Activated CD4-positive, alpha-beta T cell treated with anti-CD3 and anti-CD28 coated beads for 48 hours (primary cell): ENCODE measurements at places on chromosomes 1 and 21.

DNA sequence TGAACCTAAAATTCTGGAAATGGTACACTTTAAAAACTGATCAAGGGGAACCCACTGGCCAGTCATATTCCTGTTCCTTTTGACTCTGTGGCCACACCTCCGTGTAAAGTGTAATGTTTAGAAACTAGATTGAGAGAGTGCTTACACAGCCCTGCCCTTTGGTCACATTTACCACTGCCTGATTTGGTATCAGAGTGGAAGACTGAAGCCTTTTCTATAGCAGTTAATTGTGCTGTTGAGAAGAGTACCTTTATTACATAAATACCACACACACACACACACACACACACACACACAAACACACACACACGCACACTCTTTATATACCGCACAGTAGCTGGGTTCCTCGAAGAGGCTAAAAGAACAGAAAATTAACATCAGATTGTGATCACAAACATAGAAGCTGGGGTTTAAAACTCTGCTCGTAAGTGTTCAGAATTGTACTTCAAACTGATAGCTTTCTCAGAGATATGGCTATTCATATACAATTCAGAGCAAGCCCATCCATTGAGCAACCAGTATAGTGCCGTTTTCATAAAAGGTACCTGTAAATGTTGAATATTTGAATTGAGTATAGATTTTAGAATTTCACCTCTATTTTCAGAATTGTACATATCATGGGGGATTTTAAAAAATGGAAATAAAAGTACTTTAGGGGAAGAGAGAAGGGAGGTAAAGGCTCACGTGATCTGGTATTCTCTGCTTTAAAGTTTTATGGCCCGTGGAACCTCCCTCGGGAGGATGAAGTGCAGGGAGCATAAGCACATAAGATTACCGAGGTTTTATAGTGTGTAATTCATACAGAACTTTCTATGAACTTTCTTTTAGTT, 37.5 kb downstream of the CAMTA1 start:
- DNase-seq, result no peak

DNA sequence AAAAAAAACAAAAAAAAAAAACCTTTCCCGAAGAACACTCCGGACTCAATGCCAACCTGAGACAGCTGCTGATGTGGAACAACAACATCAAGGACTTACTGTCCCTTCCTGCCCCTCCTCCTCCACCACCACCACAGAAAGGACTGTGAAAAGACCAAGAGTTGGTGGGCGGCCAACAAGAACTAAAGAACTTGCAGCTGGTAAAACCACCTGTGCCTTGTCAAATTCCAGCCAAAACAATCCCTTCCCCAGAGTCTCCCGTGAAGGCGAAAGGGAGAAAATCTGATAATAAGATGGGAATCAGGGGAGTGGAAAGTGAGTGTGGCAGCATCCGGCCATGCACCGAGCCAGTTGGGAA, 88.9 kb downstream of the PROX1 start:
- DNase-seq, result no peak

DNA sequence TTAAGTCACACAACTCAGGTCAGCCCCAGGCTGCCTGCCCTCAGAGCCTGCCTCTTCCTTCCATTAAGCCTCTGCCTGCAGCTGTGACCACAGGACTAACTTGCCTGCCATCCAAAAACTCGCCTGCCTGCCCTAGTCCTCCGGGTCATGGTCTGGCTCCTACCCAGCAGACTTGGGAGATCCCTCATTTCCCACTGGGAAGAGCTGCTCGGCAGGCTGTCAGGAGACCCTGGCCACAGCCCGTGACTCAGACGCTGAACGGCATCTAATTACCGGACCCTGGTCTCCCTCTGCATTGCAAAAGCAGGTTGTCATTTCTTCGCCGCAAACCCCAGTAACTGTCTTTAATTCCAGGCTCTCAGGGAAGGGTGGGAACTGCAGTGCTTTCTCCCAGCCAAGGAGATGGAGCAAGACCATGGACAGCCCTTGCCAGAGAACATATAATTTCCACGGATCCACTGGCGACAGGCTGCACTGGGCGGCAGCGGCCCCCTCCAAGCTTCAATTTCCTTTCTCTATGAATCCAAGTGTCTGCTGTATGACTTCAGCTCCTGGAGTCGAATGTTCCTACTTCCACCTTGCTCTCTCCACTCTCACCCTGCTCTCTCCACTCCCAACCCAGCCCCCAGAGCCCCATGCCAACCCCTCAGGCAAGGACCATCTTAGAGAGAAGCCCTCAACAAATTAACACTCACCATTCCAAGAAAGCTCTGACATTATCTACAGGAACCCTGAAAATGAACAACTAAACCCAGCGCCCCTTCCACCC, 20.4 kb downstream of the OLFML2B start:
- no peak for DNase-seq

GRCh38 chr1:27517301-27517700, 27.3 kb upstream of the WASF2 start:
- no peak for DNase-seq

GRCh38 chr1:3313576-3313950, 140.9 kb upstream of the ARHGEF16 start:
- no peak for DNase-seq

DNA sequence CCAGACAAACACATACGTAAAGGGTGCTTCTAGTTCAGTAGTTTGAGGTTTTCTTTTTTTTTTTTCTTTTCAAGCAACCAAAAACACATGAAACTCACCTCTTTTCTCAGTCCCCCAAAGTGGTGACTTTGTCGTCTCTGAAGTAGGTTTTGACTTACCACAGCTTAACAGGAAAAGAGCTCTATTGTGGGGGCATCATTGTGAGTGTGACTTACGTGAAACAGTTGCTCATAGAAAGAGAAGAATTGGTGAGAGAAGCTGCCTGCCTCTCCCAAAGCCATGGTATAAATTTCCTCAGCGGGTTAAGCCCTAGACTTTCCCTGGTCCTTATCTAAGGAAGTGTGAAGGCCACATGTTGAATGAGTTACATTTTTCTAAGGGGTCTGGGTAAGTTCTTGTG, 11.9 kb downstream of the FASLG start:
- DNase-seq, result peak; percentile 39

- DNase-seq, result no peak
Measured at GRCh38 chr21:37784591-37785318, 131.5 kb downstream of the KCNJ6 start.

DNA sequence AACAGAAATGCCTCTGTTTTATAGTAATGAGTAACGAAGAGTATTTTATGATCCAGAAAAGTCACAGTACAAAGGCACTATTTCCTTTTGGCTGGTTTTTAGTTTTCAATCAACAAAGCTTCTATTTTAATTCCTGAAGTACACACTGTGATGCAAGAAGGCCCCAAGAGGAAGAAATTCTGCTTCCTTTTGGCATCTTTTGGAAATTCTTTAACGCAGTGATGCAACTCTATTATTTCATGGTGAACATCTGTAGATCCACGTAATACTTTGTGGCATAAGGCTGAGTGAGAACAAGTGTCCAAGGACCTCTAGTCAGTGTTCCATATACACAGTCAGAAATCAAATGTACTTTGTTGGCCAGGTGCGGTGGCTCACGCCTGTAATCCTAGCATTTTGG, 137.5 kb downstream of the TGFB2 start:
- no peak for DNase-seq

- DNase-seq, result no peak
Measured at GRCh38 chr1:182164273-182164672, 102.8 kb upstream of the ZNF648 start.

- peak; percentile 40 for DNase-seq
Measured at GRCh38 chr1:115469703-115470476, 131.8 kb upstream of the NGF start.

- DNase-seq, result peak; percentile 48
Measured at GRCh38 chr21:44865561-44866280, 7.8 kb downstream of the PTTG1IP start.

DNA sequence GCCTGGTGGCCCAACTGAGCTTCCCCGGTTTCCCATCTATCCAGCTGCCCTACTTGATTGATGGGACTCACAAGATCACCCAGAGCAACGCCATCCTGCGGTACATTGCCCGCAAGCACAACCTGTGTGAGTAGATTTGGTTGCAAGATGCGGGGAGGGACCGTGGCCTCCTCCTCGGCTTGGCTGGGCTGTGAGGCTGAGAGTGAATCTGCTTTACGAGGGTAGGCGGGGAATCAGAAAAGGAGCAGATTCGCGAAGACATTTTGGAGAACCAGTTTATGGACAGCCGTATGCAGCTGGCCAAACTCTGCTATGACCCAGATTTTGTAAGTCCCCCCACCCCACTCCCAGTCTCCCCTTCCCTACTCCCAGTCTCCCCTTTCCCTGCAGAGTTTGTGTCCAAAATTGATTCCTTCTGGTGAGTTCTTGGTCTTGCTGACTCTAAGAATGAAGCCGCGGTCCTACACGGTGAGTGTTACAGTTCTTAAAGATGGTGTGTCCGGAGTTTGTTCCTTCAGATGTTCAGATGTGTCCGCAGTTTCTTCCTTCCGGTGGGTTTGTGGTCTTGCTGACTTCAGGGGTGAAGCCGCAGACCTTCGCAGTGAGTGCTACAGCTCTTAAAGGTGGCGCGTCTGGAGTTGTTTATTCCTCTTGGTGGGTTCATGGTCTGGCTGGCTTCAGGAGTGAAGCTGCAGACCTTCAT, 1.5 kb downstream of the GSTM2 start:
- DNase-seq, result no peak

DNA sequence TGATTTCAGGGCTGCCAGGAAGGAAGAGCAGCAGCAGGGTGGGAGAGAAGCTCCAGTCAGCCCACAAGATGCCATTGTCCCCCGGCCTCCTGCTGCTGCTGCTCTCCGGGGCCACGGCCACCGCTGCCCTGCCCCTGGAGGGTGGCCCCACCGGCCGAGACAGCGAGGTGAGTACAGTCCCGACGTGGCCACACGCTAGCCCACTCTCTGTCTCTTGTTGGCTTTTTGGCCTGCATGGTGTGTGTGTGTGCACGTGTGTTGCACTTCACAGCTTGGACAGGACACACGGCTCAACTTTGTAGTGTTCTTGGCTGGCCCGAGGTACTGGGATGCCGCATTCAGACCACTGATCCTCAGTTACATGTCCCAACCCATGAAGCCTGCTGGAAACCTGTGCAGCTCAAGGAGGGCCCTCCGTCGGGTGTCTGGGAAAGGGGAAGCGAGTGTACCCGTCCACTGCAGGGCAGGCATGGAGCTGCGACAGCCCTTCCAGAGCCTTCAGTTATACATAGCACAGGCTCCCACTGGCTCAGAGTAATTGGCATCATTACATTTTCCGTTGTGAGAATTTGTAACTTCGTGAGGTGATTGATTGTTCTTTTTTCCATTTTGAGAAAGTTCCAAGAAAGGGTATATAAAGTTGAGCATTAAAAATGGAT, 454 bp downstream of the CORT start:
- no peak for DNase-seq

DNA sequence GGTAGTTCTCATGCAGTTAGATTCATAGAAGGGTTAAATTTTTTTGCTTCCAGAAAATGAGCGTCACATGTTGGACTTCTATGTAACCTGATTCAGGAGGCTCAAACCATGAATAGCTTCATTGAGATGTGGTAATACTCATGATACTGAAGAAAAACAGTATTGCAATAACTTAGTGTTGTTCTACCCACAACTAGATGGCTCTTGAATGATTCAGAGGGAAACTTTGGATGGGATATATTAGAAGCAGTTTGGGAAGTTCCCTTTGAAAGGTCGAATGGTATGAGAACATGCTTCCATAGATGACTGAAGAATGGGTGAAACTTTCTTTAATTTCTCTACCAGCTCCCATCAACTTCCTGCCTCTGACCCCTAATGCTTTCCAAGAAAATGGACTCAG, 211.7 kb upstream of the PTGFR start:
- no peak for DNase-seq

- DNase-seq, result no peak
Measured at GRCh38 chr21:28554660-28555475, 437.8 kb downstream of the LTN1 start.

DNA sequence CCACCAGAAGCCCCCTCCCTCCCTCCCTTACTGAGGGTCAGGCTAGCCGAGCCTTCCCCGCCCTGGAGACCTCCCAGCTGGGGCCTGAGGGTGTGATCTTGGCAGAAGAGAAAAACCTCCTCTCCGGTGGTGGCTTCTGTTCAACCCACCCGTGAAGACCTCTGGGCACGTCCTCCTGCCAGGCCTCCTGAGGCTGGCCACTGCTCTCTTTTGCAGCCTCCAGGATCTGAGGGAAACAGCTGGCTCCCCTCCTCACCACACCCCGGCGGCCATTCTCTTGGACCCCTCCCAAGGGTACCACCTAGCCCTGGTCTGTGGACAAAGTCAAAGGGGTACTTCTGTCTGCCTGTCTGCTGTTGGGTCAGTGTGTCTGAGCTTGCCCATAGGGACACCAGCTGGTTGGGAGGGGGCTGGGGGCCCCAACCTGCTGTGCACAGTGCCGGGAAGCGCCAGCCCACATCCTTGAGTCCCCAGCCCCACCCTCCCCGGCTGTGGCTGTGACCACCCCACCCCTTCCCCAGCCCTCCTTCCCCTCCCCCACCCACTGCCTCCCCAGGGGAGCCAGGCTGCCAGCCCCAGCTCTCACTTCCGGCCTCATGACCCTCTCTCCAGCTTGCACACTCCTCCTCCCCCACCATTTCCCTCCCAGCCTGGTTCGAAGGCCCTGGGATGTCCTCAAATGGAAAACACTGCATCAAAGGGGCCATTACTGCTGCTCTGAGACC, 48.1 kb downstream of the AHDC1 start:
- no peak for DNase-seq

DNA sequence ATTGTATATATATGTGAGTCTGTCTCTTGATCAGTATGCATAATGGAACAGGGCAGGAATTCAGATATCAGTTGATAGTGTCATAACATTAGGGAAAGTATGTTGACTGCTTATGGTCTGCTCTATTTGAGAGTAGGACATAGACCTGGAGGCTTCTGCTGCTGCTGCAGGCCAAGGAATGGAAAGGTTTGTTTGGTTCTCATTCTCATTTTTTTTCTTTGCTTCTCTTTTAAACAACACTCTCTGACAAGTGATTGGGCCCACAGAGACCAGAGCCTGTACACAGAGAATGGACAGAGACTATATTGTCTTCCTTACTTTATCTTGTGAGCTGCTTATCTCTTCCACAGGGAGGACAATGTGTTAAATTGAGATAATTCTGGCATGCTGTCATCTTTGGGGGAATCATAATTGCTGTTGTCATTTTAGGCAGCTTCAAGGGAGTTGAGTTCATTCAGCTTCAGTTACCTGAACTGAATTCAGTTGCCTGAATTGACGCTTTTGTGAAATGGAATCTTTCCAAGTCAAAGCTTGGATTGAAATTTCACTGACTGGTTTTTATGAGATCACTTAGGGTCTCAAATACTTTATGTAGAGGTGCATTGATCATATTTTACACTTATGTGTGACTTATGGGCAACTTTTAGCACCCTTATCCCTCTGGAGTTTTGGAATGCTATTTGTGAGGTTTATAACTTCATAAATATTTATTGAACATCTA, 16.9 kb downstream of the CAP1 start:
- DNase-seq, result no peak
